ENCODE measurements at places on chromosomes 4 and X. TPM values are rescaled to one million over a fixed set of nuclear protein-coding genes. Genes with fewer than 3 reads are reported as not detected.

SLC34A2 gene
- total RNA-seq: not detected

SPIN3 gene
- total RNA-seq: 18.1 TPM

ZDHHC15 gene
- total RNA-seq: 3.0 TPM

YY2 gene
- 1.5 TPM for total RNA-seq

CYSLTR1 gene
- not detected for total RNA-seq

UNC5C gene
- total RNA-seq: 6.5 TPM

WNK3 gene
- 30.7 TPM for total RNA-seq

GALNTL6 gene
- total RNA-seq: 0.07 TPM

WDFY3 gene
- 53.5 TPM for total RNA-seq

JCHAIN gene
- not detected for total RNA-seq

KIT gene
- 18.7 TPM for total RNA-seq

MUC7 gene
- not detected for total RNA-seq

PI4K2B gene
- 10.7 TPM for total RNA-seq

TMEM35A gene
- 9.1 TPM for total RNA-seq

PRSS12 gene
- total RNA-seq: 1.1 TPM

Data from neural crest cell (in vitro differentiated cells).